Epithelial cell of esophagus (primary cell): ENCODE measurements at places on chromosomes 3 and 15.

DNA sequence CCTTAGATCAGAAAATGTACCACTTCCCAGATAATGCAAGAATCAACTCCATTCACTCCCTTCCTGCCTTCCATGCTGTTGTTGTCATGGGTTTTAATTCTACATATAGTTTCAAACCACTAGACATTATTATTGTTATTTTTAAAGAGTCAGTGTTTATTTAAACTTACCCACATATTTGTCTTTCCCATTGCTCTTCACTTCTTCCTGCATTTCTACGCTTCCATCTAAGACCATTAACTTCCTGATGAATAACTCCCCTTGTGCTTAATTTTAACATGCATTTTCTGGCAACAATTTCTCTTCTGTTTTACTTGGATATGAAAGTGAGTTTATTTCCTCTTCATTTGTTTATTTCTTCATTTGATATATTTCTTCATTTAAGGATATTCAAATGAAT is 127.1 kb upstream of the FHIT start:
- DNase-seq, result no peak

DNA sequence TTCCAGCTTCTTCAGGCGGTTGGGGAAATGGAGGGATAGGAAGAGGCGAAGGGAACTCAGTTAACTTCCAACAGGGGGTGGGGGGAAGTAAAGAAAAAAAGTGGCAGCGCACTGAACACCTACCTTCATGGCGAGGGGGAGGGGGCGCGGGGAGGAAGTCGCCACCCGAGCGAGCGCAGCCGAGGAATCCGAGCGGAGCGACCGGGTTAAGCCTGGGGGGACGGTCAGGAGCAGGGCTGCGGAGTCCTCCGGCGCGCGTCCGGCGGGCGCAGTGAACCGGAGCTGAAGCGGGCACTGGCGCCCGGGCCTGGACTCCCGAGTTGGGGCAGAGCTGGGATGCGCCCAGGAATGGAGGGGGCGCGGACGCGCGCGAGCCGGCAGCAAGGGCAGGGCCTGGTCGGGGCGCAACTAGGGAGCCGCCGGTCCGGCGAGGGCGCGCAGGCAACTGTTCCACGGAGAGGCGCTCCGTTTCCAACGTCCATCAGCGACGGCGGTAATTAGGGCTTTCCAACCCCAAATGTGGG is at the start of gene WNT5A:
WNT5A (minus strand) TSS at position 450 of the 524 bp plus-strand sequence; CDS start at position 129, 321 bp downstream.
- DNase-seq, result peak; percentile 39

DNA sequence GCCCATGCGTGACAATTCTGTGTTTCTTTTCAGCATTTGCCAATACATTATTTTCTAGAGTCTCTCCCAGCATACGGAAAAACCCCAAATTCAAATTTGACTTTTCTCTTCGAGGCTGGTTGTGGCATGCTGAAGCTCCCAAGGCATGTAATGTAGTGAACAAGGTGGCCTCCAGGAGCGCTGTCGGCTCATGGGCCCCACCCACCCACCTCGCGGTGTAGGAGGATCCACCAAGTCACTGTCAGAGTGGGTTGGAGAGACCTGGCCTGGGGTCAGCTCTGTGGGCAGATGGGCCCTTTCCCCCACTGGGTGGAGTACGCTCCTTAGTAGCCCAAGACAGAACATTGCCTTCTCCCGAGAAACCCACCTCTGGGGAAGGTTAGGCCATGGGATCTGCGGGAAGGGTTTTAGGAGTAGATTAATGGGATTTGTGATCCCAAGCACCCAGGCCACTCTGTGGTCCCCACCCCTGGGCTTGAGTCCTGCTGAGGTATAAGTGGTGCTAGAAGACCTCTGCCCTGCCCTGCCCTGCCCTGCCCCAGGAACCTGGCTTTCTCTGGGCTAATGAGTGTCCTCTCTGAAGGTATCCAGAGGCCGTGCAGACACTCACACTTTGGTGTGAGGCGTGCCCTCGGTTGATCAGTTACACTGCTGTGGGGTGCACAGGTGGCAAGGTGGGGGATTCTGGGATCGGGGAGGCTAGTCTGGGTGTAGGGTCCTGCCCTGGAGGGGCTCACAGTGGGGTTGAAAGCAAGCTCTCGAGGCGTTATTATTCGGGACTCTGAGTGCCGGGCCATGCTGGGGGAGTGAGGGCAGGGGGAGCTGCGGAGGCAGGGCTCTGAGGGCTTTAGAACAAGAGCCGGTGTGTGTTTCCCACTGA is 97.9 kb downstream of the APBA2 start:
- no peak for DNase-seq

- peak; percentile 90 for DNase-seq
Observed at GRCh38 chr3:99128725-99129505, 227.4 kb upstream of the DCBLD2 start.

DNA sequence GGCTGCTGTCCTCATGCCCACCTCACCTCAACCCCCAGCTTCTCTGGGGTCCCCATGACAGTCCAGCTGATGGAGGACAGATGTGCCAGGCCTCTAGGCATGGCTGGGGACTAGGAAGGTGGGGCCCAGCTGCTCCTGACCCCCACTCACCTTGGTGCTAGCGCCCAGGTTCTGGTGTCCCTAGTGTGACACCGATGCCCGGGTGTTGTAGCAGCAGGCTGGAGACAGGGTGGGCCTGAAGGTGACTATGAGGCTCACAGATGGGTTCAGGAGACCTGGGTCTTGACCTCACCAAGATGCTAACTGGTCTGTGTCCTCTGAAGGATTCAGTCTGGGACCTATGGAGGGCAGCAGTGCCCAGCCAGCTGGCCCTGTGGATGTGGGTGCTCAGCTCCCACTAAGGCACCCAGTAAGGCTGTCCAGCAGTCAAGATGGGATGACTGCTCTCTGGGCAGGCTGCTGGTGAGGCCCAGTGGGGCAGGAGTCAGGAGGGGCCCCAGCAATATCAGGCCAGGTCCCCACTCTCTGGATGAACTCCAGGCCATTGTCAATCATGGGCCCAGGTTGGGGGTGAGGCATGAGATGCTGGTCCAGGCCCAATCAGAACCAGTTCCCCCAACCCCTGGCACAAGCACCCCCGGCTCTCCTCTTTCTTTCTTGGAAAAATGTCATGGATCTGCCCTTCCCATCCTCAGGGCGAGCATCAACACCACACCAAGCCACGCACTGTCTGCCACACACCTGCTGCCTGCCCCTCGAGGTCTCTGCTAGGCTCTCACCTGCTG is 33.0 kb downstream of the ALDH1L1 start:
- DNase-seq, result no peak
